ENCODE measurements at places on chromosomes 5 and 9. TPM values are rescaled to one million over a fixed set of nuclear protein-coding genes. Genes with fewer than 3 reads are reported as not detected.

PCDHA5 gene
- total RNA-seq = 0.11 TPM

MEIKIN gene
- total RNA-seq = 0.54 TPM

SV2C gene
- not detected for total RNA-seq

EFNA5 gene
- total RNA-seq = 34.2 TPM

TIMD4 gene
- total RNA-seq = not detected

PDCD1LG2 gene
- 13.1 TPM for total RNA-seq

CD14 gene
- 0.33 TPM for total RNA-seq

FOXI1 gene
- not detected for total RNA-seq

BARHL1 gene
- total RNA-seq = not detected

SPATA31C2 gene
- not detected for total RNA-seq

RLN1 gene
- total RNA-seq = not detected

ABCA1 gene
- total RNA-seq = 62.8 TPM

PLAC8L1 gene
- not detected for total RNA-seq

SPINK4 gene
- not detected for total RNA-seq

PCDHB11 gene
- total RNA-seq = 0.39 TPM

TMEFF1 gene
- 0.39 TPM for total RNA-seq

KCNN2 gene
- total RNA-seq = 0.33 TPM

PRR16 gene
- 36.1 TPM for total RNA-seq

MOB3B gene
- 27.4 TPM for total RNA-seq

FAM174A gene
- total RNA-seq = 11.8 TPM

HAND1 gene
- 196 TPM for total RNA-seq

C8G gene
- total RNA-seq = 3.9 TPM

ENG gene
- 7.5 TPM for total RNA-seq

PCDHB1 gene
- not detected for total RNA-seq

LCN9 gene
- not detected for total RNA-seq

FBN2 gene
- total RNA-seq = 194 TPM

IL4 gene
- total RNA-seq = not detected

PRLR gene
- total RNA-seq = 25.5 TPM

CD72 gene
- total RNA-seq = 3.5 TPM

SLIT3 gene
- 3.9 TPM for total RNA-seq

POU5F2 gene
- 1.4 TPM for total RNA-seq

SPINK5 gene
- total RNA-seq = not detected

GCNT4 gene
- total RNA-seq = 7.5 TPM

PTGDS gene
- total RNA-seq = 0.76 TPM

ROR2 gene
- 21.6 TPM for total RNA-seq

CDH9 gene
- total RNA-seq = not detected

PCDHGA2 gene
- total RNA-seq = 1.2 TPM

ZFP37 gene
- total RNA-seq = 0.33 TPM

LCN1 gene
- not detected for total RNA-seq

KCTD16 gene
- 0.65 TPM for total RNA-seq

SMIM23 gene
- total RNA-seq = not detected

FBXL7 gene
- 7.9 TPM for total RNA-seq

PCDHGA3 gene
- total RNA-seq = 0.33 TPM

FRMPD1 gene
- total RNA-seq = not detected

IL5 gene
- total RNA-seq = not detected

HSPB3 gene
- total RNA-seq = not detected

NUTM2F gene
- total RNA-seq = not detected

TNC gene
- 18.1 TPM for total RNA-seq

NEURL1B gene
- 0.79 TPM for total RNA-seq

BAAT gene
- not detected for total RNA-seq

SCGB3A1 gene
- not detected for total RNA-seq

SMIM33 gene
- not detected for total RNA-seq

WNK2 gene
- not detected for total RNA-seq

All from placental epithelial cell (primary cell).